Stimulated activated CD8-positive, alpha-beta memory T cell treated with anti-CD3 and anti-CD28 coated beads, Interleukin-7, amount 100 ng/mL, for 1 hour (primary cell): ENCODE measurements at places on chromosomes 5 and 9.
A peak's percentile ranks its signal among the peaks of the same experiment; 100 is the strongest.

- DNase-seq: no peak
Measured at GRCh38 chr5:92849756-92850155, 731.3 kb downstream of the NR2F1-AS1 start.

DNA sequence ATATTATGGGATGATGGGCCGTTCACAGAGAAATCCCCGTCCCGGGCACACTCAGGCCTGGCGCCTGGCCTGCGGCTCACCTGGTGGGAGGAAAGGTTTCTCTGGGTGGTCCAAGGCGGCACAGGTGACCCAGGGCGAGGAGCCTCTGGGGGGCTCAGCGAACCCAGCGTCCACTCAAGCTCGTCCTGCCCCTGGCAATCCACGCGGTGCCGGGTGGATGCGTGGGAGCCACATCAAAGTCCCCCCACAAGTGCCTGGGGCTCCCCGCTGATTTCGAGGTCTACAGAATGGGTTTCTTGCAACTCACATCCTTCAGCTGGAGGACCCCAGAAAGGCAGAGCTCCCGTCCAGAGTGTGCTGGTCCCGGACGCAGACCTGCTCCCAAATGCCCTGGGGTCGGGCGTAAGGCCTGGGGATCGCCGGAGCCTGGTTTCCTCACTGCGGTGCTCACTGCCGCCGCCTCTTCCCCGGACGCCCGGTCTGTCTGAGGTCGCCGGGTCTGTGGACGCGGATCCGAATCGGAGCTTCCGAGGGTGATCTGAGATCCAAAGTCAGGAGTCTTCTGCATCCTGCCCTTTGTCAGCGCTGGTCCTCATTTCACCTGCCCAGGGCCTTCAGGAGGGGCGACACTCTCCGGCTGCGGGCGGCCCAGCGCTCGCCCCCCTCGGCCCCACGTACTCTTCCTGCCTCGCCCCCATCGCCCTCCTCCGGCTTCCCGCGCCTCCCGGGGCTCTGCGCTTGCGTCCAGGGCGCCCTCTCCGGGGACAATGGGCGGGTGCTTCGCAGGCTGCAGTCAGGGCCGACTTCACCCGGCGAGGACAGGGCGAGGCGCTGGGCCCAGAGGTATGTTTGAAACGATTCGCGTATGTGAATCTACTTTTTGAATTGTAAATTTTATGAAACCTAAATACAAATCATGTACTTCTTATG, 20.0 kb upstream of the RUFY1 start:
- DNase-seq: peak; percentile 36

- no peak for DNase-seq
Measured at GRCh38 chr9:34311499-34312185, 17.4 kb downstream of the KIF24 start.

DNA sequence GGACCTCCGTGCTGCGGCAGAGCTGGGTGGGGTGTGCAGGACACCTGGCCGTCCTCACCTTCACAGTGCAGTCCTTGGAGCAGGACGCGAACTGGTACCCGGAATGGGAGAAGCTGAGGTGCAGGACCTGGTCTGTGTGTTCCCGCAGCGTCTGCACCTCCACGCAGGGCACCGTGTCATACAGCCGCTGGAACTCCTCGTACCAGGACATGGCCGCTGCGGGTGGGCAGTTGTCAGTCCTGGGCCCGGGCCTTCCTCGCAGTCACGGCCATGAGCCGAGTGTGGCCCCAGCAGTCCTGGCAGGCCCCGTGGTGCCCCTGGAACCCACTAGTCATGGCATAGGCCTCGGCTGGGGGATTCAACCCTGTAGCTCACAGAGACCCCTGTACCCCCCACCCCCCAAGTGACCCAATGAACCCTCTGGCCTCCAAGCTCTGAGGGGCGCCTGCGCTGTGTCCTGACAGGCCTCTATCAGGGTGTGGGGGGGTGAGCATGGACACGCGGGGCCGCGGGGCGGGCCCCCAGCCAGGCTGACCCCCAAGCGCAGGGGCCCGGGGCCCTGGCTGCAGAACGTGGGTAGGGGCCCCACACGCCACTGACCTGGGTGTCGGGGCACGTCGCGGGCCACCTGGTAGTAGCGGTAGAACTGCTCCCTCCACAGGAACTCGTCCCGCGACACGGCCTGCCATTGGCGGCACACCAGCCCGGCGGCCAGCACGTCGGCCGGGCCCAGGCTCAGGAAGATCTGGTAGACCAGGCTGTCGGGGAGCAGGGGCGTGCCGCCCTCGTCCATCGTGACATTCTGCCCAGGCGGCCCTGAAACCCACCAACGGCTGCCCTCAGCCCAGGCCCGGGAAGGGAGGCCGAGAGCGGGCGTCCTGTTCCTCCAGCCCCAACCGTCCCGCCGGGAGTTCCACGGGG, 987 bp downstream of the FBXW5 start:
- DNase-seq: no peak

DNA sequence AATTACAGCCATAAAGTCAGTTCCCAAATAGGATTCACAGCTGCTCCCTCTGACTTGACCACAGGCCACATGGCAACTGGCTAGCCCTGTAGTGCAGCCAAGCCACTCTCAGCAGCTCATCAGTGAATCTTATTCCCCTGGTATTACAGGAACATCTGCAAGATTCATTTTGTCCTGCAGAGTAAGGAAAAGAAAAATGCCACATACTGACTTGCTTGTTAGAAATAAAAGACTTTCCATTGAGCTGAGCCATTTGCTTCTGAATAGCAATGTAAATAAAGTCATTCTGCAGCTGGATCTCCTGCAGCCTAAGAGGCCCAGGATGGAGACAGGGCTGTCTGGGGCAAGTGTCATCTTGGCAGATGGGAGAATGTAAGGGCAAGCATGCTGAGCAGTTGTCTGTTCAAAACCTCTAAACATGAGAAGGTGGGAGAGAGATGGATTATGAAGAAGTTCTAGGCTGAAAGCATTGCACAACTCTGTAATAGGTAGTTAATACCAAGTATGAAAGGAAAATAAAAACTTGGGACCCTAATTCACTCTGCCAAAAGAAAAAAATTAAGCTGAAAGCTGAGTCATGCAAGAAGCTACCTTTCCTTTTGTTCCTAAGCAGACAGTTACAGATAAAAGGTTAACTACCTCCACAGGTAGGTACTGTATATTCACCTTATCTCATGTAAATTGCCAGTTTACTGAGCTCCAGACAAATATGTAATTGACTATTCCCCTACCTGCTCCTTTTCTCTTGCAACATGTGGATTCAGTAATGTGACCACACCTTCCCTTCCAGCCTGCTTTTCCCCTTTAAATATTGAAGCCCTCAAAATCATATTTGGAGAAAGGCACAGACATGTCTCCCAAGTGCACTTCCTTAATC, 244.4 kb upstream of the RAI14 start:
- DNase-seq: no peak

DNA sequence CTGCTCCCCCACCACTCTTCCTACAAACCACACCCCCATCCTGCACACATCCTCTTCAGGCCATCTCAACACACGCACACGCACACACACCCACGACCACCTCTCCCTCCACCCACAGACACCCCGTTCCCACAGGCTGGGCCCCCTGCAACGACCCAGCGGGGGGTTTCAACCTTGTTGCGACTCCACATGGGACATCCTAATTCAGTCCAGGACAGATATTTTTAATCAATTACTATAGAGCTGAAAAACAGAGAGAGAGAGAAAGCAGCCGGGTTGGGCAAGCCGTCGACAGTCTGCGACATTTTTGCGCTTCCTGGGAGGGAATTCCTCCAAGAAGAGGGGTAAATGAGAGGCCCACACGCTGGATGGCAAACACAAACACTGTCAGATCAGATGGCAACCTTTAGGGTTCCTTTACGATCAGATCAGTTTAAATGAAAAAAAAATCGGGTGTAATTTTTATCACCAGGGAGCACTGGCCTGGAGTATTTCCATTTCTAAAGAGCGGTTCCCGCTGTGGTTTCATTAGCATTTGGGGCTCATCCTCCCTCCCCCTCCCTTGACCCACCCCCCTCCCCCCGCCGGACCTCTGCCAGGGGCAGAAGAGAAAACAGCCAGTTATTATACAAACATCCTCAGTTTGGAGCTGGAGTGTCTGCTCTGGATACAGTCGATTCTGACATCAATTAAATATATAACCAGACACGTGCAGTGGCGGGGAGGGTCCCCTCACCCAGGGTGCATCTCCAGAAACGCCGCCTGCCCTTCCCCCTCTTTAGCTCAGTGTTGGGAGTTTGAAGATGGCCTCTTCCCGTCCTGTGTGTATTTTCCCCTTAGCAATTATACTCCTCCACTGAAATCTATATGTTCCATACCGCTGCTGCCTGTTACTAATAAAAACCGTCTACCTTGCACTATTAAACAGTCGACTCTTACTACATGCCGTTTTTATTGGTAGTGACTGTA, 2.3 kb upstream of the IRX2 start:
- no peak for DNase-seq

- no peak for DNase-seq
Measured at GRCh38 chr5:9037048-9037447, 508.8 kb downstream of the SEMA5A start.

- DNase-seq: no peak
Measured at GRCh38 chr5:32684260-32684659, 26.9 kb upstream of the NPR3 start.

DNA sequence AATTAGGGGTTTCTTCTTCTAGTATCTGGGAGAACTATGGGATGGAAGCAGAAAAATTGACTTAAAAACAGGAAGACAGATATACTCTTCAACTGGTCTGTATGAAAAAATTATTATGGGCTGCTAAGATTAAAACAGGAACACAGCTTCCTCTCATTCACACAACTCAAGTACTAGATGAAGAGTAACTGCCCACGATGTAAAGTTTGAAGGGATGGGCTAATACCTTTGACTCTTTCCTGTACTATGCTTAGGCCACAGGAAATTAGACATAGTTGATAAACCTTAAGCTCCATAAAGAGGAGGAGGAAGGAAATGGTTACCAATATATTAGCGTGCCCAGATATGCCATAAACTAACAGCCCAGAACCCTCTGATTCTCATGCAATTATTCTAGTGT, 88.6 kb downstream of the ANKRD31 start:
- no peak for DNase-seq

DNA sequence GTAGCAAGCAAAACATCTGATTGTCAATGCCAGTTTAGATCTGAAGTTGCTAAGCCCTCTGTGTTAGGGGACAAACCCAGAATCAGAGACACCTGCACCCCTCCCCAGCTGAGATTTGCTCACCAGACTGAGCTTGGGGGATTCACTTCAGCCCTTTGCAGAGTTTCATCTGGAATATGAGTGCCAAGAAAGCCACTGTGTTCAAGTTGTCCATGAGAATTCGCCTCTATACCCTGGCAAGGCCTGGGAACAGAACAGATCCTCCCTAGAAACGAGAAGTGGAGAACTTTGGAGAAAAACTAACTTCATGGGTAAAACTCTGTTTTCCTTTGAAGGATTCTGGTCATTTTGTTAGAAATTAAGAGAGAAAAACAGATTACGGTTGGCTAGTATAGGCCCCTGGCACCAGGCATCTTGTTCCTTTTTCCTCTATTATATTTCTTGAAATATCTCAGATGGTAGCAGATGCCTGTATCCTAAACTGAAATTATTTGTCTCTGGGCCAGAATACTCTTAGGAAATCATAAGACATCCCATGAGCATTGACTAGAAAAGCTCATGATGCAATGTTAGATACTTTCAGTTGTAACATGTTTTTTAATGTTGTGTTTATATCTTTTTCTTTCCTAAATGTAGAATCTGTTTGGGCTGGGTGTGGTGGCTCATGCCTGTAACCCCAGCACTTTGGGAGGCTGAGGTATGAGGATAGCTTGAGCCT, 64.4 kb downstream of the SNX18 start:
- DNase-seq: no peak

GRCh38 chr5:112682621-112683061, 55.0 kb upstream of the APC start:
- DNase-seq: no peak

- no peak for DNase-seq
Measured at GRCh38 chr5:124110942-124111341, 599.0 kb downstream of the CSNK1G3 start.

DNA sequence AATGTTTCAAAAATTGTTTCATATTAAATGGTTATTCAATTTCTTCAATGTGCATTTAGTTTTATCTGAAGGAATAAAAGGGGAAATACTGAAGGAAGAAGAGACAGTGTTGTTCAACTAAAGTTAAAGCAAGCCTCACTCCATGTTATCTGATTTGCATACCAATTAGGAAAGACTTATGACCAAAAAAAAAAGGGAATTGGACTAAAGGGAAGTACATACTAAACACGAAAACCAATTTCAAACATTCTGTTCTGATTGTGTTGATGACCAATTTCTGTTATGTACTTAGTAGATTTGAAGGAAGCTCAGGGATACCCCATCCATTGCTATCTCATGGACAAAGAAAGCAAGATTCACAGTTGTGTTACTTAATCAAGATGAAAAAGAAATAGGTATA, 4.9 kb upstream of the GAPT start:
- no peak for DNase-seq

- DNase-seq: no peak
Measured at GRCh38 chr5:170538696-170539586, 35.1 kb downstream of the KCNIP1 start.
